ENCODE measurements at places on chromosomes 4 and X. TPM values are rescaled to one million over a fixed set of nuclear protein-coding genes. Genes with fewer than 3 reads are reported as not detected.

GPC4 gene
- under 0.01 TPM for total RNA-seq

CENPVL2 gene
- not detected for total RNA-seq

SMIM43 gene
- 0.27 TPM for total RNA-seq

LRRC66 gene
- 0.36 TPM for total RNA-seq

SMIM10 gene
- total RNA-seq = 0.63 TPM

MAML3 gene
- 9.2 TPM for total RNA-seq

AFM gene
- not detected for total RNA-seq
